ENCODE measurements at places on chromosomes 5 and 9.

DNA sequence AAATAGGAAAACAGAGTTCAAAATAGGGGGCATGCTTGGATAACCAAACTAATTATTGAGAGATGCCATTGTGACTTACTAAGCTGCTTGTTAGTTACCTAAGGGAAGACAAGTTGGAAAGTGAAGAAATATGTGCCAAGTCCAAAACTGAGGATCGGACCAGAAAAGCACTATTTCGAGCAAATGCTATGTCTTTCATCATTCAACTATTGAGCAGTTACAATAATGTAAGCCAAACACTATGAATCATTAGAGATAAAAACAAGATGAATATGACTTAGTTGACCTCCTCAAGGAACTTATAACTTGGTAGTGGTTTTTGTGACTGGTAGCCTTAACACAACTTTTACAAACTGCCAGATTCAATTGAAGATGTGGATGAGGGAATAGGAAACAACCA lies 240.6 kb upstream of the MPDZ start:
- no peak for DNase-seq

GRCh38 chr5:122921826-122922225 lies 76.4 kb downstream of the SNX24 start:
- no peak for DNase-seq

GRCh38 chr5:1282131-1282992 lies 12.5 kb downstream of the TERT start:
- no peak for DNase-seq

- DNase-seq = no peak
Measured at GRCh38 chr9:27117489-27118135, 8.6 kb downstream of the TEK start.

- DNase-seq = peak; percentile 22
Measured at GRCh38 chr5:141100243-141100805, at the start of gene PCDHB3. Gene PCDHB3, plus strand, starts transcription at chr5:141100473. Its CDS starts 177 bp downstream, at chr5:141100650.

GRCh38 chr5:36264202-36264760 lies 22.6 kb upstream of the NADK2 start:
- no peak for DNase-seq

DNA sequence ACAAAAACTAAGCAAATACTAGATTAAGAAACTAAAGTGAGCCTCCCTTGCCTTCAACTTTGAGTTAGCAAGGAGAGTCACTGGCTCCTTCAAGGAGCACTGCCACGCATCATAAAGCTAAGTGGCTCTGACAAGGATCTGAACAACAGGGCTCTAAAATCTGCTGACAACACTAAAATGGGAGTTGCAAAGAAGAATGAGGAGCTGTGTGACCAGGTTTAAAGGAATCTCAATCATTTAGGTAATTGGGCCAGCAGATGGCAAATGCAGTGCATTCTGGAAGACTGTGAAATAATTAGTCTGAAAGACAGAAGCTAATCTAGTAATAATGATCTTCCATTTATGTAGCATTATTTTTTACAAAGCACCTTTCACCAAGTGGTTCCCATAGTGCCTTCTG lies 297.0 kb upstream of the TAS2R1 start:
- DNase-seq = no peak

- no peak for DNase-seq
Measured at GRCh38 chr9:116320290-116320689, 166.7 kb downstream of the PAPPA start.

- no peak for DNase-seq
Measured at GRCh38 chr9:5949103-5949699, 58.5 kb downstream of the MLANA start.

GRCh38 chr9:132543251-132543650 lies 39.2 kb upstream of the BARHL1 start:
- no peak for DNase-seq

DNA sequence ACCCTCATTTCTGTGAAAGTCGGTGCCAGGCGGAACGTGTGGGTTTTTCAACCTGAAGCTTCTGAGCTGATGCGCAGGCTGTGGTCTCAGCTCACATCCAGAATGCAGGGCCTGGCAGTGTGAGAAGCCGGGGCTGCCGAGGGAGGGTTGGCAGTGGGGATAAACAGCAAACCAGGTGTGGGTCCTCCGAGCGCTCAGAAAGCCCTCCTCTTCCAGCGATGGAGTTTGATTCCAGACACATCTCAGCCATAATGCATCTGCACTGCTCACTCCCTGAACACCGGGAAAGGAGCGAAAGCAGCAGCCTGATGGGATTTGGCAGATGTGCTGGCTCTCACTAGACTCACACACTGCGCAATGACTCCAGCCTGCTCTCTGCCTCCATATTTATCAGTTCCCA lies 280.1 kb downstream of the HSPA4 start:
- DNase-seq = no peak

- DNase-seq = no peak
Measured at GRCh38 chr5:160743027-160743426, 109.0 kb downstream of the ATP10B start.

GRCh38 chr5:43152946-43153345 lies 32.2 kb downstream of the ZNF131 start:
- DNase-seq = peak; percentile 20

DNA sequence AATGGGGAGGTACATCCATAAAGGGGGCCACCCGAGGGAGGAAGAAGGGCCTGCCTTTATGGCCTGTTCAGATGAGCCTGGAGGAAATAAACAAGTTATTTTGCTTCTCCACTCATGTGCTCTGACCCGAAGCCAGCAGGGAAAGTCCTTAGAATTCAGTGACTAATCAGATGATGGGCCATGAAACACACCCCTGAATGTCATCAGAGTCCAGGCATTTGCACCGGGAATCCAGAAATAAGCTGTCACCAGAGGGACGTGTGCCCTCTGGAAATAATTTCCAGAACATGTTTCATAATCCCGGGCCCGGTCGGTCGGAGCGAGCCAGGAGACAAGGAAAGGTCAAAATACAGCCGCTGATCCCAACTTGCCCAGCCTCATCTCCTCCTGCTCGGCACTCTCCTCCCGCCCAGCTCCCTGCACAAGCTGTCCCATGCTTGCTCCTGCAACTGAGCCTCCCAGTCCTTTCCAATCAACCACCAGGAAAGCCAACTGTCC lies 73.6 kb upstream of the ZNF622 start:
- DNase-seq = peak; percentile 84

DNA sequence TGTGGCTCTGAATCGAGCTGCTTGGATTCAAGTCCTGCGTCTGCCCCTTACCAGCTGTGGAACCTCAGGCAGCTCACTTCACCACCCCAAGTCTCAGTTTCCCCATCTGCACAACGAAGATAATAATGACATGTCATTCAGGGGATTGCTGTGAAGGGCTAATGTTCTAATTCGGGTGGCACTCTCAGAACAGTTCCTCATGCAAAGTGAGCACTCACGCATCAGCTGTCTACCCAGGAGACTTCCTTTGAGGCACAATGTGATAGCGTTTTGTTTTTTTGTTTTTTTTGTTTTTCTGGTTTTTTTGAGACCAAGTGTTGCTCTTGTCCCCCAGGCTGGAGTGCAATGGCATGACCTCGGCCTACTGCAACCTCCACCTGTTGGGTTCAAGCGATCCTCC lies 56.4 kb downstream of the NTNG2 start:
- no peak for DNase-seq

DNA sequence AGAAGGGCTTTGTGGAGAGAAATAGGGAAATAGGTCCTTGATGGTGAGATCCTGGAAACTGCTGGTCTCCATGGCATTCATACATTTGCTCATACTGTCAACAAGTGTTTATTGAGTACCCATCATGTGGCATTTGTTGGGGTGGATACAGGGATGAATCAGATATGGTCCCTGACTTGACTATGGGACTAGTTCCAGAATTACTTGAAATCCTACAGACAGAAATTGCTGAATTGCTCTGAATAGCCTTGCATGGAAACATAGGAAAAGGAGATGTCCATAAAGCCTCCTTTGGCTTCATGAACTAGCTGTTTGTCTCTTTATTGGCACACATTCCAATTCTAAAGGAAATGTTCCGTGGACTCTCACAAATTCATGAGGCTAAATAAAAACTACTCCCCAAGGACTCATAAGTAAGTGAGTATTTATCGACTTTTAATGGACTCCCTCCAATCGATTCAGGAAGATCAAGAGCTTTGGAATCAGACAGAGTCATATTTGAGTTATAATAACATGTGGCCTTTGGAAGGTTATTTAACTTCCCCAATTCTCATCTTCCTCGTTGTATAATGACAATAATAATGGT lies 122.4 kb upstream of the C6 start:
- no peak for DNase-seq

DNA sequence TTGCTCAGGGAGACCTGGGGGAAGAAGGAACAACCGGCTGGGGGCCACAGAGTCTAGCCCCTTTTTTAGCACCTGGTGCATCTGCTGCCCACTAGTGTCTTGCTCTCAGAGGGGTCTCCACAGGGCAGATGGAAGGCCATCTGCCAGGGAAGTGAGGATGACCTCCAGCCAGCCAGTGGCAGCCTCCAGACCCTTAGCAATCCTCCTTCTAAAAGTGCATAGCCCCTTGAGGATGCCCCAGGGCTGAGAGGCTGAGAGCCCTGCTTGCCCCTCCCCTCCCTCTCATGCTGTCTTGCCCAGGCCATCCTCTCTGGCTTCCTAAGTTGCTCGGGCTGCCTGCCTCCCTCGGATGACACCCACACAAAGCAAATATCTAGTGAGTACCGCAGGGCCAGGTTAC lies 81.5 kb upstream of the PANK3 start:
- DNase-seq = no peak

GRCh38 chr9:13863112-13863511 lies 450.8 kb downstream of the NFIB start:
- DNase-seq = no peak

- DNase-seq = no peak
Measured at GRCh38 chr9:126223798-126224531, 102.7 kb upstream of the MVB12B start.

GRCh38 chr5:17455942-17456341 lies 42.1 kb upstream of the TAF11L2 start:
- DNase-seq = no peak

GRCh38 chr9:105425816-105426433 lies 21.9 kb upstream of the FSD1L start:
- DNase-seq = peak; percentile 50

DNA sequence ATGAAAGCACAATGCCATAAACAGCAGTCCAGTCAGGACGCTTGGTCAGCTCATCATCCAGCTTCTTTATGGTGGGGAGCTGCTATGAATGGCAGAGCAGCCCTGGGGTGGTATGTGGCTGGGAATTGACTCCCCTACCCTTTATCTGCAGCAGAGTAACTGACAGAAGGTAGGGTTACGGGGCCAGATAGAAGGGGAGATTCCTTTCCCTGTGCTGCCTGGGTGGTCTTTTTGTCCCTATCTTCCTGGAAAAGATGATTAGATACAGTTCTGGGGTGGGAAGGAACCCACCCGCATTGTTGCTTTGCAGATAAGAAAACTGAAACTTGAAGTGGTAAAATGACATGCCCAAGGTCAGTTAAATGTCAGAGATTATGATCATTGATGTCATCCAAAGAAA lies 405.5 kb downstream of the ARHGEF28 start:
- DNase-seq = no peak

DNA sequence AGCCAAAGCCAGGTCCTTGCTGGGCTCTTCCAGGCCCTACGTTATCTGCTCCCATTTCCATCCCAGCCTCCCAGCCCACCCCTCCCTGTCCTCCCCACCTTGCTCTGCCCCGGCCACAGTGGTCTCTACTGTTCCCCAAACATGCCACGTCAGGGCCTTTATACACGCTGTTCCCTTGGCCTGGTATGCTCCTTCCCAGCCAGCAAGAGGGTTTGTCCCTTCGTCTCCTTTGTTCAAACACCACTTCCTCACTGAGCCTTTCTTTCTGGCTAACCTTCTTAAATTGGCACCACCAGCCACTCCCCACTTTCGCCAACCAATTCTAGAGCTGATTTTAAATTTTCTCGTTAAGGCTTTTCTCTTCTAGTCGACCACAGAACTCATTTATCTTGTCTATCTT lies 9.8 kb downstream of the SH2D3C start:
- no peak for DNase-seq

GRCh38 chr5:54700986-54701578 lies 183.5 kb downstream of the SNX18 start:
- DNase-seq = peak; percentile 74

DNA sequence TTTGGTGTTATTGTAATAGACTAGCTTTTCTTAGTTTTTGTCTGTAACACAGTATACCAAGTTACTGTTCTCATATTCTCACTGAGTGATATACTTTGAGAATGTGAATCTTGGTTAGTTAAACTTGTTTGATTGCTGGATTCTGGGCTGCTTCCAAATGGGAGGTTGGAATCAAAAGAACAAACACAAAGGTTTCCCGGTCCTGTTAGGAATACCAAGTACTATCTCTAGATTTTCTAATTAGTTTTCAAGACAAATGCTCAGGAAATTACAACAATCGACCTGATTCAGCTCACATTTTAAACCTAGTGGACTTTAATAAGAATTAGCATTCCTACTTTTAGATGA lies 244.3 kb downstream of the CSNK1G3 start:
- no peak for DNase-seq

- no peak for DNase-seq
Measured at GRCh38 chr5:172788771-172789686, 18.0 kb upstream of the DUSP1 start.

DNA sequence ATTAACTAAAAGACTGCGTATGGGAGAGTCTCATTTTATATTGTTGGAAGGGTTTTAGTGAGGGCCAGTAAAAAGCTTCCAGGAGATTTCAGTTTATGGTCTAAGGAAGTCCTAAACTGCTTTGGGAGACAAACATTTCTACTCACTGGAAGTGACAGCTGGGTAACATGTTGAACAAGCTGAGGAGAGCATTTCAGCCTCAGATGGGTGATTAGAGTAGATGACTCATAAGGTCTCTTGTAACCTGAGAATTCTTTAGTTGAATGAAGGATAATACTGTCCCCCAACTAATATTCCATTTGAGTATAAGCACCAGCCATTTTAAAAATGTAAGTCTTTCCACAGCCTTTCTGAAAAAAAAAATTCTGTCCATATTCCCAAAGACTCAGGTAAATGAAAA lies 218.0 kb upstream of the C9orf72 start:
- no peak for DNase-seq

- peak; percentile 20 for DNase-seq
Measured at GRCh38 chr9:113152699-113153098, 1.9 kb downstream of the SLC31A2 start.
